Activated CD4-positive, alpha-beta memory T cell treated with anti-CD3 and anti-CD28 coated beads, Interleukin-2, amount 10 ng/mL, durations not matched to agents 7 days and 5 days (primary cell): ENCODE measurements at places on chromosomes 11 and 22. TPM values are rescaled to one million over a fixed set of nuclear protein-coding genes. Genes with fewer than 3 reads are reported as not detected.

DNA sequence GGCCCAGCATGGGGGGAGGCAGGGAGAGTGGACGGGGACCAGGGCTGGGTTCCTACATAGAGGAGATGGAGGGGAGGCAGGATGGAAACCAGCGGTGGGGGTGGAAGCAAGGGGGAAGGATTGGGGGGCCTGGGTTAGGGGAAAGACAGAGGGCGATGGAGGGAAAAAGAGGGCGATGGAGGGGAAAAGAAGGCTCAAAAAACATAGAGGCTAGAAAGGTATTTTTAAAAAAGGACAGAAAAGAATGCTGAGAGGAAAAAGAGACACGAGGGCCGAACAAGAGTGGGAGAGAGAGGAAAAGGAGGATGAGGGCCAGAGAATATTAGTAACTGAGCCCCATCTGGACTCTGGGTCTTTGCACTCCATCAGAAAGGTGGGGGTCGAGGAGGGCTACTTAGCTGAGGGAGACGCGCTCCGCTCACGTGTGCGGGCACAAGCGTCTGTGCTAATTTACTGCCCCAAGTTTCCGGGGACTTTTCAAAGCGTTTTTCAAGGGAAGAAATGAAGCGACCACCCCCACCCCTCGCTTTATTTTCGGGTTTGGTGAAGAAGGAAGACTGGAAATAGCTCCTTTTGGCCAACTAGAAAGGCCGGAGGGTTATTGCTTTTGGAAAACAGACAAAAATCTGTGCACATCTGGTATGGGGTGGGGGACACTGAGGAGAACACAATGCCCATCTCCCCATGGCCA, 14.5 kb downstream of the PAX6 start:
- no peak for DNase-seq

The XKR3 gene
- total RNA-seq: not detected

DNA sequence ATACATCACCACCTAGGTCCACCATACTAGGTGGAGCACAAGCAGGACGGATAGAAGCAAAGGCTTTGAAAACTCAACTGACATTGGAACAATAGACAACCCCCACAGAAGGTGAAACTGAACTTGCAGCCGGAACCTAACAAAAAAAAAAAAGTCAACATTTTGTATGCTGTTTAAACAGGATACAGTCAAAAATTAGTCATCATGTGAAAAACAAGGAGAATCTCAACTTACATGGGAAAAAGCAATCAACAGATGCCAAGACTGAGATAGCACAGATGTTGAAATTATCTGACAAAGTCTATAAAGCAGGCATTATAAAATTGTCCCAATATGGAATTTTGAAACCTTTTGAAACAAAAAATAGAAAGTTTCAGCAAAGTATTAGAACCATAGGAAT, 123.8 kb downstream of the RAB38 start:
- DNase-seq: no peak

DNA sequence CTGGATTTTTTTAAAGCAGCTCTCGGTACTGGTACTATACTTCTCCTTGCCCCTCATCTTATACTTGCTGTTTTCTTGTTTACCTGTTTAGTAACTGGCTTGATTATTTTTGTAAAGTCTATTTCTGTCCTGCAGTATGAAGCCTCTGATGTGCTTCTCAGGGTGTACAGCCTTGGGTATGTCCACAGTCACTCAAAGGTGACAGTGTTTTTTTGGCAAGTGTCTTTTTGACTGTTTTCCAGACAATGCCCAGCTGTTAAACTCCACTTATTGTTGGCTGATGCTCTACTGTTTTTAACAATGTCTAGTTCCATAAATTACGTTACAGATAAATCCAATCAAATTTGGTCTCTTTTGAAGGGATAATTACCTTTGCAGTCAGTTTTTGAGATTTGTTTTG, 475.2 kb downstream of the JRKL start:
- DNase-seq: no peak

DNA sequence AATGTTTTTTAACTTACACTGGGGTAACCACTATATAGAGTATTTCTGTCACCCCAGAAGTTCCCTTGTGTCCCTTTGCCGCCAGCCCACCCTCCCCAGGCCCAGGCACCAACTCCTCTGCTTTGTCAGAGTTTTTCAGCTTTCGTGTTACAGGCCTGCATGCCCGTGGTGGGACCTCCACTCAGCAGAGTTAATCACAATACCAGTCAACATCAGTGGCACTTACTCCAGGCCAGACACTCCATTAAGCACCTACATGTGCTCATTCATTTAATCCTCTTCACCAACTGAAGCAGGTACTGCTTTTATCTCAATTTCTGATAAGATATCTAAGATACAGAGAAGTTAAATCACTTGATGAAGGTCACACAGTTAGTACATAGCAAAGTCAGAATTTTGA, 63.3 kb downstream of the LIF start:
- no peak for DNase-seq

- DNase-seq: no peak
Measured at GRCh38 chr11:16169541-16169940, 186.8 kb downstream of the SOX6 start.
